ENCODE measurements at places on chromosomes 3 and 15.
A peak's percentile ranks its signal among the peaks of the same experiment; 100 is the strongest.

DNA sequence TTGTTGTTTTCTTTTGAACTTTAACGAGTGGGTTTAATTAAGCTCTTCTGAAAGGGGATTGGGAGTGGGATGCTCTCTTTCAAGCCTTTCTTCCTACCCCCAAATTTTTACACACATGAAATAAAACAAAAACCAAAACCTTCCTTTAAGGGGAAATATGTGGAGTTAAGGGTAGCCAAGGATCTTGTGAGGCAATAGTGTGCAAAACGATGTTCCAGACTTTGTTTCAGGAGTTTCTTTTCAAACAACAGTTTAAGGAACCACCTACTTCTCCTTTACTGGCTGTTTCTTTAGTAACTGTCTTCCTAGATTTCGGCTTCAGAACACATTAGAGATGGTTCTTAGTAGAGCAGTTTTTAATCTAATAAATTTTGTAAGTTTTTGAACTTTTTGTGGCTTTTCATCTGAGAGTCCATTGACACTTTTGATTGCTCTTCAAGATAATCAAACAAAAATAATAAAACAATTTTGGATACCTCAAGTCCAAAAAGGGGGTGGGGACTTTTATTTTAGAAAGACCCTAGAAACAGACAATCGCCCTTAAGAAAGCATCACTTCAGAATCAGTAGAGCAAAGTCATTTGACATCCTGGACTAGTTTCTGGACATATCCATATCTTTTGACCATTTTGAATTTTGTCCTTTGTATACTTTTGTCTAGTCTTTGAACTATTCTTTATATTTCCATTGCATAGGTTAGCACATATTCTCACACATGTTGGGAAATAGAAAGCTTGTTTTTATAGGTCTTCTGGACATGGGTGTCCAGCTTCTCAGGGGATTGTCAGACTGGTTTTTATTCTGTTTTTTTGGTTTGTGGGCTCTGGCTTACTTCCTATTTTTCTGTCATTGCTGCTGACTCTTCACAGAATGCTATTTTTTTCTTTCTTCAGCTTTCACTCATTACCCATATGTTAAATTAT is 6.0 kb downstream of the DIPK2A start:
- DNase-seq: no peak

- no peak for DNase-seq
Observed at GRCh38 chr3:17322106-17322793, 420.2 kb downstream of the TBC1D5 start.

- peak; percentile 18 for DNase-seq
Observed at GRCh38 chr15:100341750-100342560, at the start of gene ADAMTS17. TSS of gene ADAMTS17 (minus strand) at chr15:100341975. CDS start at chr15:100341899, 76 bp downstream.

DNA sequence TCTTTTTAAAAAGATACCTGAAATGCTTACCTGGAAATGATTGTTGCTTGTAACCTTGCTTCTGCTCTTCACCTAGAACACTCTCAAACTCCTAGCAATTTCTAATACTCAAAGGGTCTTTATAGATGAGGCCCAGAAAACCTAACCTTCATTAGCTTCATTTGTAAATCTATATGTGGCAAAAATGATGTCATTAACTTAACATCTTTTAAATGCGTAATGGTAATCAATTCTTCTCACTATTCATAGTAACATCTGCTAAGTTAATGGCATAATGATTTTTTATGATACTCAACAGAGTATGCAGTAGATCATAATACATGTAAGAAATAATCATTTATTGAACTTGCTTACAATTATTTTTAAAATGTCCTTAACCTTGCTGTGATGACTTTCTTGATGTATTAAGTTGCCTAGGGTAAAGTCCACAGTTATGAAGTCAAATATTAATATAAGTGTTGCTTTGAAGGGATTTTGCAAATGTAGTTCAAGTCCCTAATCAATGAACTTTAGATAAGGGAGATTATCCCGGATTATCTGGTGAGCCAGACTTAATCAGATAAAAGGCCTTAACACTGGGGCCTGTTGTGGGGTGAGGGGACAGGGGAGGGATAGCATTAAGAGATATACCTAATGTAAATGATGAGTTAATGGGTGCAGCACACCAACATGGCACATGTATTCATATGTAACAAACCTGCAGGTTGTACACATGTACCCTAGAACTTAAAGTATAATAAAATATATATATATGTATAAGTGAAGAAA is 10.1 kb upstream of the SERPINI2 start:
- DNase-seq: no peak

- DNase-seq: no peak
Observed at GRCh38 chr3:156017352-156018030, 102.9 kb upstream of the KCNAB1 start.

- no peak for DNase-seq
Observed at GRCh38 chr3:4797201-4797705, 182.0 kb upstream of the BHLHE40 start.

DNA sequence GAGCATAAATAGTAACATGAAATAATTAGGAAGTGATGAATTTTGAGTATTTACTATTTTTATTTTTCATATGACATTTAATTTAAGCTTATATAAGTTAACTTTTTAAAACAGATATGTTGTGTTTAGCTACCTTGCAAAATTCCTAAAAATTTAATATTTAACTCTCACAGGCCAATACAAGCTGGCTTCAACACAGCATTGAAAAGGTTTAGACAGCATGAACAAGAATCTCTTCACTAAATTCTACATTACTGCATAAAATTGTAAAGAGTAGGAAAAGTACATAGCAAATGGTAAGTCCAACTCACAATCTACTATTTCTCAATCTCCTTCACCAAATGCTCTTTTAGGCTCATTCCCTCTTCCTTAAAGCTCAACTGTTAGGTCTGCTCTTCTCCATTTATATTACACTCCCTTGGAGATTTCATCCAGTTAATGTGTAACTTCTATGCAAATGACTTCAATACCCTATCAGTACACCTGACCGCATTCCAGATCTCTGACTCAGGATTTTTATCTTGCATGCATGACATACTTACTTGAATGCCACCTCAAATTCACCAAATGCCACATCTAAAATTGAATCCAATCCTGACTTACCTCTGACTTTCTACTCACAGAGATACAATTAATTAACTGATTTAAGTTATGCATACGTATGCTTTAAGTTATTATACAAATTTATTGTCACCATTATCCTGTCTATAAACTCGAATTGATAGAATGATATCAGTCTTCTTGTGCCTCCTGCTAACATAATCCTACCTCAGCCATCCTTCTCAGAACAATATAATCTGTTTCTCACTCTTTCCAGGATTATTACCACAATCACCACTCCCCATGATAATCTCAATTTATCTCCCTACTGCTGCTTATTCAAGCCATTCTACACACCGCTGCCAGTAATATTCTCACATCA is 127.0 kb downstream of the STAG1 start:
- DNase-seq: no peak

DNA sequence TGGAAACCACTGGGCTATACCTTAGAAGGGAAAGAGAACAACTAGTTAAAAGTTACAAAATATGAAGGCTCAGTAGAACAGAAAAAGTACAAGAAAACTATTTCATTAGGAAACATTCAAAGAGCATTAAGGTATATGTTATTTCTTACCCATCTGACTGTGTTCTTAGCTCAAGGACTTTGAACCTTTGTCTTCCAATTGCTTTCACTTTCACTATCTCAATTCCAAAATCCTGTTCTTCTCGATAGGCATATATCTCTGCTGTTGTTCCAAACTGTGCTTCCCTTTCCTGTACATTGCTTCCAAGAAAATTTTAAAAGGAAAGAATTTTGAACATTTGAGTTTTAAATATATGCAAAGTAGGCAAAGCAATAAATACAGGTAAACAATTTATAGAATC is 6.9 kb downstream of the CRBN start:
- no peak for DNase-seq

DNA sequence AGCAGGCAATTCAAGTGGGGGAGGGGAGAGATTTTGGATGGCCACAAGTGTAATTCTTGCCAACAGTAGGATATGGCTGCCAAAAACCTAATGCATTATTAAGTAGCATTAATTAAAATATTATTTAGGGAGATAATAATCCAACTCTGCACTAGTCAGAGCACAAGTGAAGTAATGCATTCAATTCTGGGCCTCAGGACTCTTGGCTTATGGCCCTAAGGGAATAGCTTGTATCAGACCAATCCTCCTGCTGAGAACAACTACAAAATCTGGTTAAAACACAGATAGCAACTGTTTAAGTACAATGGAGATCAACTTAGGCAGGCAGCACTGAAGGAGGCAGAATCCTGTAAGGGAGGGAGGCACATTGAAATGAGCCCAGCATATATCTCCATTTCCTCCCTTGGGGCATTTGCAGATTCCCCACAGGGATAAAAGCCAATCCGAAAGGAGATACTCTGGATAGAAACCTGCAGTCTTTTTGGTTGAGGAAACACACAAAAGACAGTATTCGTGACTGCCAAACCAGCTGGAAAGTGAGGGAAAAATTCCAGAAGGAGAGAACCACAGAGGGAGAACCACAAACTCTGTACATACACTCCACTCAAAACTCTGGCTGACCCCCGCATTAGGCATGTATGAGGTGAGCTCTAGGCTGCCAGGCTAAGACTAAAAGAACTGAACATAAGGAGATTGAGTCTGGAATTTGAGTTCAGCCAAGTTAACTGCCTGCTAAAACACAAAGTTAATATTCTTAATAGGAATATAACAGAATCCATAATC is 57.4 kb downstream of the ETFA start:
- DNase-seq: no peak

GRCh38 chr15:39513936-39514335 is 66.9 kb upstream of the THBS1 start:
- no peak for DNase-seq

DNA sequence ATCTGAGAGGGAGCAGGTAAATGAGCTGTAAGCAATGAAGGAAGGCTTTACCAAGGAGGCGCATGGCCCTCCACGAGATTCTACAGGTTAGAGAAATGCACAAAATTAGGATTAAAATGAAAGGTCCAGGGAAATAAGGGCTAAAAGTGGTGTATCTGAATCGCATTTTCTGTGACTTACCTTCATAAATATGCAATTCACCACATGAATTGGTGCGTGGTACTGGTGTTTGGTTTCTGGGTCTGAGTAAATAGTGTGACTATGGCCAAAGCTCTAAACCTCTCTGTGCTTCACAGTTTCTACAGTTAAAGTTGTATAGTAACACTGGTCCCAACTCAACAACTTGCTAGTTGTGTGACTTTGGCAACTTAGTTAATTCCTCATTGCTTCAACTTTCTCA is 8.1 kb downstream of the ARPP21 start:
- DNase-seq: no peak

DNA sequence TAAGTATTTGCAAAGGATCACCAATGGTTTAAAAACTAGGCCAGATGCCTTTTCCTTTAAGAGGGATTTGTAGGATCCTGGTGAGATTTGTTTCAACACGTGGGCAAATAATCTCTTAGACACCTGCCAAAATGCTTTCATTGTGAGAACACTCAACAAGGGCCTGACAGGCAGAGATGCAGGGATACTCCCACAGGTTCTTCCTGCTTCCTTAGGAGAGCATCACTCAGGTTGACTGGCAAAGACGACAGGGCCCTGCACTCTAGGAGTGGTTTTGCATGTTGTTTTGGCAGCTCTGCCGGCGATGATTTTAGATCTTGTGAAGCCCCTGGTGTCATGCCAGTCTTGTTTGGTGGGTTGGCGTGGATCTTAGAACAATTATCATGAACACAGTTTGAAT is 184.5 kb downstream of the NR1D2 start:
- DNase-seq: peak; percentile 19

- no peak for DNase-seq
Observed at GRCh38 chr3:184676927-184677326, 34.9 kb downstream of the MAGEF1 start.

DNA sequence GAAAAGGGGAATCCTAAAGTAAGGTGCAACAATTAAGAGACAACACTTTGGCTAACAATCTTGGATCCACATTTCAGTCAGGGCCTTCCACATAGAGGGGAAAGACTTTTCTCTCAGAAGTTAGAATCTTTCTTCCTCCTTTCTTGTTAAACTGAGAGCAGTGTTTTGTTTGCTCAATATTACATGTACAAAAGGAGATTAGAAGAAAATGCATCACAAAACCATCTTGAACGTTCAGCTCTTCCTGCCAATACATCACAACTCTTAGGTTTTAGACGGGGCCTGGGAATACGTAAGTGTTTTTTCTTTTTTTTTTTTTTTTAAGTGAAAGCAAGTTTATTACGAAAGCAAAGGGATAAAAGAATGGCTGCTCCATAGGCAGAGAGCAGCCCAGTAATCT is 39.1 kb downstream of the MAP2K1 start:
- no peak for DNase-seq

DNA sequence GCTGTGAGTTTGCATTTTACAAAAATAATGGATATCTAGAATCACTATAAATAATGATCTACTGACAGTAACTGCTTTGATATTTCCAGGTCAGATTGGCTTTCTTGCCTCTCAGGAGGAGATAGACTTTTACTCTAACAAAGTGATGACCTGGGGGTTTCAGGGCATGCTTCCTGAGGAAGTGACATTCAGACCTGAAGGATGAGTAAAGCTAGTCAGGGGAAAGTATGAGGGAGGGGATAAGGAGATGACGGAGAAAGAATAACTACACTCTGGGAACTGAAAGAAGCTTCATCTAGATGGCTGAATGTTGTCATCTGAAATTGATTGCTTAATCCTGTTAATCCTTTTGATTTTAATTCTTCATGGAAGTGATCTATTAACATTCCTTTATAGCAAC is 32.2 kb downstream of the ARMC8 start:
- no peak for DNase-seq

DNA sequence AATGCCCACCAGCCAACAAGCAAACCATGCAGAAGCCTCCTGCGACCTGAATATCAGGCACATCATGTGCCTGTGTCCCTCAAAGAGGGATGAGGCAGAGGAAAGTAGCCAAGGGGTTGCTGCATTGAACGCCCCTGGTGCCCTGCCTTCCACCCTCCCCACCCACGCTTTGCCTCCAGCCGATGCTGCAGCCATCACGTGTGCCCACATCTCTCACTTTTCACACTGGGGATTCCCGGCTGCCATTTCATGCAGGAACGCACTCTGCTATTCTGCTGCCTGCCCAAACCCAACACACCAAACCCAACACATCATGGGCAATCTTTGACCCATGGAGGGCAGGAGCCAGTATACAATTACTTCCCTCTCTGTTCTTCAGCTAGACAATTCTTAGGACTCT is 462.2 kb upstream of the PROK2 start:
- DNase-seq: no peak

DNA sequence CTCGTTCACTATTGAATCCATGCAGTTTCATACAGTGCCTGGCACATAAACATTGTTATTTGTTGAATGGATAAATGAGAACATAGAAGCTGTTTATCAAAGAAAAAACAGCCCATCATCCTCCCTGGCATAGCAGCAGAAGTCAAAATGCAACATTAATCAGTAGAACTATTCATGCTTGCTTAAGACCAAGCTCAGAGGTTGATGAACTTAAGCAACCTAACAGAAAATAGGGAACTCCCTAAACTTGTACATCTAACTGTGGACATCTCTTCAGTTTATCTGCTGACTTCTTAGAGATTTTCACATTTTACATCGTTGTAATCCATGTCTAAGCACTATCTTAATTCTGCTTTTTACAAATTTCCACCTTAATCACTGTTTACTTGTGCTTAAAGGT is 29.2 kb downstream of the SENP8 start:
- no peak for DNase-seq

All from D721Med (cell line).